Stimulated activated CD8-positive, alpha-beta memory T cell treated with anti-CD3 and anti-CD28 coated beads, Interleukin-2, amount 100 ng/mL, for 1 hour (primary cell): ENCODE measurements at places on chromosomes 6 and 20.

- no peak for DNase-seq
Measured at GRCh38 chr6:116034327-116034726, 26.4 kb downstream of the FRK start.

- DNase-seq, result no peak
Measured at GRCh38 chr6:80287607-80288006, 181.1 kb downstream of the BCKDHB start.

GRCh38 chr20:2756056-2756611 is 44.3 kb downstream of the CPXM1 start:
- DNase-seq, result no peak

DNA sequence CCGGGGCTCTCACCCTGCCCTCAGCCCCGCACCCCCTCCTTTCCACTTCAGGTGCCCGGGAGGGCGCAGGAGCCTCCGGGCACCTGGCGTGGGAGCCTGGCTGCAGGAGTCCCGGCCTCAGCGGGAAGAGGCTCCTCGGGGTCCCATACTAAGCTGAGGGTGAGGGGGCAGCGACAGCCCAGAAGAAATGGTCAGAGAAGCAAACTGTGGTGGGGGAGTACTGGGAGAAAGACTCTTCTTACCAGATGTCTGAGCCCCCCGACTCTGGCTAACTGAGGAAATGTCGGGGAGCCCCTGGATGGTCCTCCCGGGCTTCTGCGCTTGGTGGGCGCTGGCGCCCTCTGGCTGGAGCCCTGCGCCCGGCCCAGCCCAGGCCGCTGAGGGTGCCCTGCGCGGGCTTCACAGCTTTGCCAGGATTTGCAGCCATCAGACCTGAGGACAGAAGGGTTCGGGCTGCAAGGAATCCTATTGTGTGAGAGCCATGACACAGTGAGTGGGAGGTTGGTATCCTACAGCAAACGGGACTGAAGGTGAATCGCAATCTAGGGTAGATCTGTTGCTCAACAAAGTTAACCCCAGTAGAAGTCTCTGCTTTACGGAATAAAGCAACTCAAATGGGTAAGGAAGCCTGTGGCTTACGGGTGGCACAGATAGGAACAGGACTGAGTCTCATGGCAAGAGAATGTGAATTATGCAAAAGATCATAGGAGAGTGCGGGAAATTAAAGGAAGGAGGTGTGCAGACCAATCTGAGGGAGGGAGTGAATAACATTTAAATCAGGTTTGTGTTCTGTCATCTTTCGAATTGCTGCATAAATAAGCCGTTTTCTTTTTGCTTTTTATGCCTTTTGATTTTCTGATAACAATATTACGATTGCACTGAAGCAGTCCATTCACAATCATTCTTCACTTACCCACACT is 639 bp upstream of the RCAN2 start:
- DNase-seq, result no peak

DNA sequence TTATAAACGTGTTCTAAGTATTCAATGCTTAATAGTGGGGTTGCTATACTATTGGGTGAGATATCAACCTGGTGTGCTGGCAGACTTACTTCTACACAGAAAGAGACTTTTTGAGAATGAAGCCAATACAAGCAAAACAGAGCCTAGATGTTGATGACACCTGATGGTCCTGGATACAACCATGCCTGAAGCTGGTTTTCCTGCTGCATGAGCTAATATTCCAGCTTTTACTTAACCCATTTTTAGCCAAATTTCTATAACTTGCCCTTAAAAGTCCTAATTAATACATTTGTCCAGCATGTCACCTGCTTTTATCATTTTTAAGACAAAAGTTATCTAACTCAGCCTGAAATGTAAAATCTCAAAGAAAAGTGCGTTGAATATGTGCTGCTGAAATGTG is 86.2 kb downstream of the PFDN4 start:
- no peak for DNase-seq

GRCh38 chr20:347317-347639 is 367 bp downstream of the NRSN2 start:
- no peak for DNase-seq

GRCh38 chr20:20856306-20856705 is 143.9 kb upstream of the RALGAPA2 start:
- no peak for DNase-seq

GRCh38 chr20:35263532-35264341 is 14.2 kb downstream of the MMP24OS start:
- no peak for DNase-seq

DNA sequence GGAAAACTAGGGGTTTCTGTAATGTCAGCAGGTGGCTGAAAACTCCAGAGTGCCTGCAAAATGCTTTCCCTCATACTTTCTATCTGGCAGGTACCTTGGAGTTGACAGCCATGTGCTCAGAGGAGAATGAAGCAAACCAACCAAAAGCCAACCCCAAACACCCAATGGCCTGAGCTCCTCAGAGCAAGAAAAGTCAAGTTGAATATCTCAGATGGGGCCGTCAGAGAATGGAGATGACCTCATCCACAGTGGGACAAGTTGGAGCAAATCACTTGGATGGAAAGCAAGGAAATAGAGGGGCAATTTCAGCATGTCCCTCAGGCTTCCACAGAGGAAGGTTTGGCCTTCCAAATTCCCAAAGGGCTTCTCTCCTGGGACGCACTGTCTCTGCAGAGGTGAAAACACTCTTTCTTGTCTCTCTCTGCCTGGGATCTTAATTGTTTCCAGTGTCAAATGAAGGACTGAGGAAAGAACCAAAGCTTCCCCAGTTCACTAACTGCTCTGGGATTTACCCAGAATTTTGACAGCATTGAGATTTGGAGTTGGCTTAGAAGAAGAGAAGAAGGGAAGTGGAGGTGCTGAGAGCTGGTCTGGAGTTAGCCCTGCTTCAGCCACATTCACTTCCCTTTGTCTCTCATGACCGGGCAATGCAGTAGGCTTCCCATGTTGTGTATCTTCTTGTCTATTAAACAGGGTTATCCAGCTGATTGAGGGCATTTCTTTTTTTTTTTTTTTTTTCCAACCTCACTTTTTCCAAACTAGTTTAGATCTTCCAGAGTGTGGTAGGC is 42.2 kb downstream of the PRND start:
- DNase-seq, result no peak

DNA sequence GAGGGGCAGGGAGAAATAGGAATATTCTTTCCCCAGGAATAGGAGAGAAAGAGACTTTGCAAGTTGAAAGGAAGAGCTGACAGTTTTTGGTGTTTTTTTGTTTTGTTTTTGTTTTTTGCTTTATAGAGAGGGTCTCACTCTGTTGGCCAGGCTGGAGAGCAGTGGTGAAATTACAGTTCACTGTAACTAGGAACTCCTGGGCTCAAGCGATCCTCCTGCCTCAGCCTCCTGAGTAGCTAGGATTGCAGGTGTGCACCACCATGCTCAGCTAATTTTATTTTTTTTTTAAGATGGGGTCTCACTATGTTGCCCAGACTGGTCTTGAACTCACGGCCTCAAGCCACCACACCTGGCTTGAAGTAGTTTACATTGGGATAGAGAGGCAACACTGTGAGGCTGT is 8.0 kb upstream of the L3MBTL3 start:
- no peak for DNase-seq

DNA sequence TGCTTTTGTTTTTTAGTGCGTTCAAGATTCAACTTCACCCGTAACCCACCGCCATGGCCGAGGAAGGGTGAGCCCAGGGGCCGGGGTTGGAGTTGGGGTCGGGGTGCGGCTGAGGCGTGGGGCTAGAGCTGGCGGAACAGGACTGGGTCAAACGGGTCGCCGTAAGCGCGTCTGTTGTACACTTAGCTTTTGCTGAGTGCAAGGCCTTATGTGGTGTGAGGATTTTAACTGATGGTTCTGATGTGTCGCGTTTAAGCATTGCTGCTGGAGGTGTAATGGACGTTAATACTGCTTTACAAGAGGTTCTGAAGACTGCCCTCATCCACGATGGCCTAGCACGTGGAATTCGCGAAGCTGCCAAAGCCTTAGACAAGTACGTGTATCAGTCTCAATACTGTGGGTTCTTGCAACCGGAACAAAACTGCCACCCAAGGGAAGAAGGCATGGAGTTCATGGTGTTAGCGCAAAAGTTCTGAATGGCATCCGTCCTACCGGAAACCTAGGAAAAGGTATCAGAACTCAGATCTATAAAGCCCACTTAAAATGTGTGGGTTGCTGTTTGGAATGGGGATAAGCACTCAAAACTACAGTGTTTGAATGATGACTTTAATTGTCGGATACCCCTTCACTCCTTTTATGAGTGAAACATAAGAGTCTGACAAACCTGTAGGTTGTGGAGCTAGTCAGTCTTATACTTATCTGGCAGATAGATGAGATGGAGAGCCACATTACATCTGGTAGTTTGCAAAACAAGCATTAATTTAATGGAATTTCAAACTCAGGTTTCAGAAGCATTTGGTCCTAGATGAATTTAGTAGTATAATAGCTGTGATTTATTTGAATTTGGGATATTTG is 574 bp downstream of the RPS12 start:
- DNase-seq, result no peak

- no peak for DNase-seq
Measured at GRCh38 chr20:37727957-37728634, 34.3 kb downstream of the CTNNBL1 start.

DNA sequence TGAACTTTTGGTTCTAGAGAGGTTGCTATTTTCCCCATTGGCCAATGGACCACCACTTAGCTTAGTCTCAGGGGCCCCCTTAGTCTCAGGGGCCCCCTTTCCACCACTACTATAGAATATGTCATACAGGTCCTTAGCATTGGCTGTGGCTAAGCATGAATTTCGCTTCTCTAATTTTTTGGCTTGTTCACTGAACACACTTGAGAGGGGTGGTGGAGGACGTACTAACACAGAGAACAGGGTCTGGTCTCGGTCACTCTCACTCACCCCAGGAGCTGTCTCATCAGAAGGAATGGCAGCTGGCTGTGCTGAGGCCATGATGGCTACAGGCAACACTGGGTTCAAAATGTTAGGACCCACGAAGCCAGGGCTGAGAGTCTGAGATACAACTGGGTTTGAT is 30.3 kb downstream of the ZNF318 start:
- no peak for DNase-seq

DNA sequence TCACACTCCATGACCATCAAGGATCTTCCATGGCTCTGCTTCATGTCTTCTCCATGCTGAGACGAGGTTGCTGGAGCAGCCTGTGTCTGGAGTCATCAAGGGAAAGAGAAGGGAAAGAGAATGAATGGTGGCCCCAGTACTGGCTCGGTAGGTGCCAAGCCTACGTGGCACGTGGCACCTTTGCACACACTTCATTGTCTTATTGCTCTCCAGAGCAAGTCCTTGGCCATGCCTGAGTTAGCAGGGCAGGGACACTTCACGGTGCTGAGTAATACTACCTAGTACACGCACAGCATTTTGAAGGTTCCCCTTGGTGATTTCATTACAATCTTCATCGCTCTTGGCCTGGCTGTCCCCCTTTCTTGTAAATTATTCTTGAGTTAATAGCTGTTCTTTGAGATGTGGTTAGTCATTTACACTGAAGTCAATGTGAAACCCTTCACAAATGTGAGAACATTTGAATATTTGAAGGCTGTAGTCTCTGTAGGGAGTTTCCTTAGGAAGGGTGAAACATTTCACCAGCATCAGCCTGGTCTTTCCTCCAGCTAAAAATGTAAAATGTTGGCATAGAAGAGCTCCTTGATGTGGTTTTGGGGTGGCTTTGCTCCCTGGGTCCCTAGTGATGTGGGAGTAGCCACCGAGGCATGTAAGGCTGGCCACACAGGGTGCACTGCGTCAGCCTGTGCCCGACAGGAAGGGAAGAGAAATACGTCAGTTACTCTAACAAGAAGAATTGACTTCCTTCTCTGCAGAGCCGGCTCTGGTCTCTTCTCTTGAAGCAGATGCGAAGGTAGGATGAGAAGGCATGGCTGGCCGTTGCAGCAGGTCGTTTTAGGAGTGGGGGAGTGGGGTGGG is at the start of gene SYTL3:
Gene SYTL3, plus strand, starts transcription at position 766 of the 855 bp plus-strand sequence. CDS start 13,215 bp downstream, outside the sequence.
- DNase-seq, result peak; percentile 49

DNA sequence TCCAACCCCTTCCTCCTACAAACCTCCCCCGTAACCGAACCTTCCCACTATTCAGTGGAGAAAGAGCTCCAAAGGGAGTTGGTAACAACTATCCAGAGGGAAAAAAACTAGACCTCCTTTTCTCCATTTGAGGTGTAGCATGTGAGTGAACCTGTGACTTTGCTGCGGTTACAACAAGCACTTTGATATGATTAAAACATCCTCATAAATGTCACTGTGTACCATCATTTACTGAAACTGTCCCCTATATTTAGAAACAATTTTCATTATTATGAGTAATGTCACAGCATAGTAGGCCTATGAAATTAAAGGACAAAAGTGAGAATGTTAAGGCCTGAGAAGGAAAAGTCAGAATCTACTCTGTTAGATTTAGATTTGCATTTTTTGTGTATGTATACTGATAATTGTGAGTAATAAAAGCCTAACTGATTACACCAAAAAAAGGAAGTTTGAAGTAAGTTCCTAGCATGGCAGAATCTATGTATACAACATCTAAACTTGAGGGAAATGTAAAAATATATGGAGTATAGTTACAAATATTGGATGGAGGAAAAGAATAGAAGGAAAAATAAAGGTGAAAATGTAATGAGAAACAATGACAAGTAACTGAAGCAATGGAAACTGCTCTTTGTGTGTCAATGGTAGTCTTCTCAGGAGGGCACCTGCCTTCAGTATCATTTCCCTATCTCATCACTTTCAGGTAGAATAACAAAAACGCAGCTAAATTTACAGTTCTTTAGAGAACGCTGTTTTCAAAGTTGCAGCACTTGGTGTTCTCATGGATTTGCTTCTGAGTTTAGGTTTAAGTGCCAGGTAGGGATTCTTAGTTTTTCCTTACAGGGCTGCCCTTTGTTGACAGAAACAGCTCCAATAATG is 145.9 kb downstream of the IMPG1 start:
- no peak for DNase-seq

DNA sequence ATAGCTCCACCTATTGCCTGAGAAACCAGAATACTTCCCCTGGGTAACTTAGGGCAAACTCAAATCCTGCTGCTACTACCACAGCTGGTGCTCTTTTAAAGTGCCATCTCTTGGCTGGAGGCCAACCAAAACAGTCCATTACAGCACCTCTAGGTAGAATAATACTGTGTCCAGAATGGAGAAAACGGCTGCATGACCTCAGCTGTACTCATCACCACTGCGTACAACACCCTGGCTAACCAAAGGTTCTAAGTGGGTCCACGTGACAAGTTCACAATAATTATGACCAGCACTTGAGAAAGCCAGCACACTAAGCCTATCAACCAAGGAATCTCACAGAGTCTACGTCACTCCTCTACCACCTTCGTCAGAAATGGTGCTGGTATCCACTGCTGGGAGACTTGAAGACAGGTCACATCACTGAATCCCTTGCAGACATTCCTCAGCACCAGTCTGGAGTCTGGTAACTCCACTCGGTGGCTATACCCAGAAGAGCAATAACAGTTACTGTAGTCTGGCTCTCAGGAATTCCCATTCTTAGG is 40.9 kb upstream of the PKIB start:
- no peak for DNase-seq

GRCh38 chr6:111888928-111889695 is 15.9 kb upstream of the FYN start:
- DNase-seq, result no peak
